ENCODE measurements at places on chromosomes 16 and 17.

GRCh38 chr16:2468725-2469398 lies 2.2 kb upstream of the NTN3 start:
- peaks cover 13% of the 10 kb centered on the region for H3K27me3 ChIP-seq
- no peaks in the 10 kb centered on the region for H3K36me3 ChIP-seq
- H3K4me3 ChIP-seq = peak overlapping the region; percentile 57
- no peak for DNase-seq

GRCh38 chr16:28317040-28317880 lies 24.9 kb downstream of the SBK1 start:
- peak overlapping the region; percentile 65 for H3K4me3 ChIP-seq
- H3K4me1 ChIP-seq = peaks cover 27% of the 10 kb centered on the region
- H3K27ac ChIP-seq = peak overlapping the region; percentile 91
- no peaks in the 10 kb centered on the region for H3K27me3 ChIP-seq

- no peaks in the 10 kb centered on the region for H3K36me3 ChIP-seq
- H3K4me1 ChIP-seq = no peaks in the 10 kb centered on the region
- H3K4me3 ChIP-seq = no peak overlapping the region
- H3K27ac ChIP-seq = no peak overlapping the region
- peaks cover 33% of the 10 kb centered on the region for H3K27me3 ChIP-seq
Observed at GRCh38 chr17:16916557-16916920, 55.4 kb downstream of the TNFRSF13B start.

GRCh38 chr17:47789611-47790561 lies 31.7 kb downstream of the OSBPL7 start:
- H3K27ac ChIP-seq = no peak overlapping the region
- peaks cover 72% of the 10 kb centered on the region for H3K27me3 ChIP-seq
- H3K4me1 ChIP-seq = peaks cover 4% of the 10 kb centered on the region
- H3K36me3 ChIP-seq = no peaks in the 10 kb centered on the region
- peak; percentile 62 for DNase-seq

GRCh38 chr17:8122924-8123694 lies 797 bp downstream of the HES7 start:
- peak overlapping the region; percentile 92 for H3K4me3 ChIP-seq
- peaks cover 69% of the 10 kb centered on the region for H3K4me1 ChIP-seq
- no peak for DNase-seq
- peaks cover 68% of the 10 kb centered on the region for H3K36me3 ChIP-seq

DNA sequence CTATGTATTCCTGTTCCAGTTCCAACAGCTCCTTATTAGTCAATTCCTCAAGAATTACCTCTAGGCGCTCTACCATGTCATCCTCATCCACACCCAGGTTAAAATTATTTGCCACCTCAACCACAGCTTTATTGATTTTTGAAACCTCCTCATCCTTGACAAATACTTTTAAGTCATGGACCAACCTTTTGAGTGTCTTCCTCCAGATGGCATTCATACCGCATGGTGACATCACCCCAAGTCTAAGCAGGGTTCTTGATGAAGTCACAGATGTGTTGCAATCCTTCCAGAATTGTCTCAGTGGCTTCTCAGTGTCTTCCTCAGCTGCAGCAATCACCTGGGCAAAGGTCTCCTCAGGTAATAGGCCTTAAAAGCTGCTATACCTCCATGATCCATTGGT lies 40.1 kb downstream of the BCL7C start:
- H3K27ac ChIP-seq = no peak overlapping the region
- no peaks in the 10 kb centered on the region for H3K36me3 ChIP-seq
- no peaks in the 10 kb centered on the region for H3K27me3 ChIP-seq
- no peak overlapping the region for H3K4me3 ChIP-seq
- H3K4me1 ChIP-seq = no peaks in the 10 kb centered on the region

- no peak overlapping the region for H3K27ac ChIP-seq
- no peaks in the 10 kb centered on the region for H3K27me3 ChIP-seq
- DNase-seq = peak; percentile 77
- no peaks in the 10 kb centered on the region for H3K36me3 ChIP-seq
- no peak overlapping the region for H3K4me3 ChIP-seq
Observed at GRCh38 chr17:29778956-29779811, 150.8 kb downstream of the SSH2 start.

- H3K4me1 ChIP-seq = peaks cover 5% of the 10 kb centered on the region
- no peak overlapping the region for H3K4me3 ChIP-seq
- no peaks in the 10 kb centered on the region for H3K27me3 ChIP-seq
- H3K36me3 ChIP-seq = peaks cover 3% of the 10 kb centered on the region
- DNase-seq = no peak
Observed at GRCh38 chr17:75637551-75637950, 4.3 kb downstream of the SMIM5 start.

- no peak within 1 kb of the TSS for H3K27ac ChIP-seq
- H3K4me1 ChIP-seq = no peaks in the 10 kb centered on the region
- peaks cover 52% of the 10 kb centered on the region for H3K27me3 ChIP-seq
- no peak within 1 kb of the TSS for H3K4me3 ChIP-seq
- DNase-seq = no peak
Observed at GRCh38 chr16:55832773-55833691, at the start of gene CES1. Gene CES1, minus strand, starts transcription at chr16:55833096. Its CDS starts 41 bp downstream, at chr16:55833055.

DNA sequence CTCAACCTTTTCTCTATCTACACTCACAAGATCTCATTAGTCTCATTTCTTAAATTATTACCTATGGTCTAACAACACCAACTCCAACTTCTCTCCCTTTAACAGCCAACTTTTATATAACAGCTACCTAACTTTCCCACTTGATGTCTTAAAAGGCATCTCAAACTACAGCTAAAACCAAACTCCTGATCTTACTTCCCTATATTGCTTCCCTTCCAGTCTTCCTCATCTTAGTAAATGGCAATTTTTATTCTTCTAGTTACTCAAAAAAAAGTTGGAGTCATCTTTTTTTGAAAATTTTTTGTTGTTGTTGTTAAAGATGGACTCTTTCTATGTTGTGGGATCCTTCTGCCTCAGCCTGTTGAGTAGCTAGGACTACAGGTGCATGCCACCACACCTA lies 15.3 kb downstream of the SRR start:
- H3K4me1 ChIP-seq = no peaks in the 10 kb centered on the region
- no peak for DNase-seq
- no peaks in the 10 kb centered on the region for H3K27me3 ChIP-seq
- H3K4me3 ChIP-seq = no peak overlapping the region
- peaks cover 23% of the 10 kb centered on the region for H3K36me3 ChIP-seq

GRCh38 chr17:35978346-35978745 lies 3.0 kb downstream of the CCL16 start:
- DNase-seq = no peak
- H3K36me3 ChIP-seq = no peaks in the 10 kb centered on the region
- no peak overlapping the region for H3K4me3 ChIP-seq

GRCh38 chr17:73637866-73638265 lies 6.4 kb downstream of the SDK2 start:
- peaks cover 2% of the 10 kb centered on the region for H3K4me1 ChIP-seq
- DNase-seq = no peak
- H3K27me3 ChIP-seq = peaks cover 54% of the 10 kb centered on the region
- H3K27ac ChIP-seq = no peak overlapping the region

- DNase-seq = peak; percentile 43
- H3K4me1 ChIP-seq = peaks cover 14% of the 10 kb centered on the region
- H3K4me3 ChIP-seq = peak overlapping the region; percentile 52
- H3K27ac ChIP-seq = peak overlapping the region; percentile 77
- no peaks in the 10 kb centered on the region for H3K36me3 ChIP-seq
Observed at GRCh38 chr17:31433091-31433790, 41.8 kb downstream of the RAB11FIP4 start.

- DNase-seq = no peak
- H3K4me1 ChIP-seq = no peaks in the 10 kb centered on the region
- H3K4me3 ChIP-seq = no peak overlapping the region
- H3K27ac ChIP-seq = no peak overlapping the region
- H3K36me3 ChIP-seq = no peaks in the 10 kb centered on the region
- peaks cover 51% of the 10 kb centered on the region for H3K27me3 ChIP-seq
Observed at GRCh38 chr17:54899201-54899600, 1.5 kb upstream of the TOM1L1 start.

- no peak overlapping the region for H3K27ac ChIP-seq
- DNase-seq = no peak
- no peaks in the 10 kb centered on the region for H3K36me3 ChIP-seq
- peaks cover 12% of the 10 kb centered on the region for H3K4me1 ChIP-seq
- no peak overlapping the region for H3K4me3 ChIP-seq
- H3K27me3 ChIP-seq = no peaks in the 10 kb centered on the region
Observed at GRCh38 chr17:63960430-63960829, 12.3 kb downstream of the SCN4A start.

GRCh38 chr17:57315061-57316015 lies 59.0 kb downstream of the MSI2 start:
- peaks cover 25% of the 10 kb centered on the region for H3K4me1 ChIP-seq
- peaks cover 4% of the 10 kb centered on the region for H3K36me3 ChIP-seq
- no peak overlapping the region for H3K27ac ChIP-seq
- no peak overlapping the region for H3K4me3 ChIP-seq
- H3K27me3 ChIP-seq = no peaks in the 10 kb centered on the region
- no peak for DNase-seq

DNA sequence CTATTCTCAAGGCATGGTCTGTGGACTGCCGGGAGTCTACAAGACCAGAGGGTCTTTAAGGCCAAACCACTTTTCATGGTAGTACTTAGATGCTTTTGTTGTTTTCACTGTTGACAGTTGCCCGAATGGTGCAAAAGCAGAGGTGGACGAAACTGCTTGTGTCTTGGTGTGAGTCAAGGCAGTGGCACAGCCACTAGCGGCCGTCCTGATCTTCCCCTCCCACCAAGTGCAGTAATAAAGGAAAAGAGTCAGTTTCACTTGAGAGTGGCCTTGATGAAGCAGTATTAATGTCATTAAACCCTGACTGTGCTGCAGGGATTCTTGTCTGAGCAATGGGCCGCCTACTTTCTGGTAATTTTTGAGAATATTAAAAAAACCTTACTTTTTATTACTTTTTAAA lies 109.1 kb downstream of the PRKCA start:
- peaks cover 3% of the 10 kb centered on the region for H3K36me3 ChIP-seq
- H3K4me1 ChIP-seq = peaks cover 14% of the 10 kb centered on the region
- no peak for DNase-seq
- H3K27me3 ChIP-seq = no peaks in the 10 kb centered on the region

DNA sequence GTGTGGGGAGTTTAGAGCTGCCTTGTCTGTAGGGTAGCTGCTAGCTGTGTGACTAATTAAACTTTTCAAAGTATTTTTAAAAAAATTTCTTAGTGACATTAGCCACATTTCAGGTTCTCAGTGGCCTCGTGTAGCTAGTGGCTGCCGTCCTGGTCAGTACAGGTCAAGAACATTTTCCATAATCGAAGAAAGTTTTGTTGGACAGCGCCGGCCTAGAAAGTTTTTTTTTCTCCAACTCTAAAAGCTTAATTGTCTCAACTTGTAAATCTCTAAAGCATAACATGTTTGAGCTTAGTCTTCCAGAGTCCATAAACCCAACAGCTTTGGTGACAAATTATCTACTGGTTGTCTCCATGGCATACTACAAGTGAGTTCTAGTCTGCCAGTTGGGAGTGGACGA lies 4.3 kb downstream of the AKAP1 start:
- H3K27me3 ChIP-seq = no peaks in the 10 kb centered on the region
- H3K27ac ChIP-seq = no peak overlapping the region
- H3K36me3 ChIP-seq = peaks cover 9% of the 10 kb centered on the region
- H3K4me1 ChIP-seq = peaks cover 20% of the 10 kb centered on the region
- H3K4me3 ChIP-seq = no peak overlapping the region

DNA sequence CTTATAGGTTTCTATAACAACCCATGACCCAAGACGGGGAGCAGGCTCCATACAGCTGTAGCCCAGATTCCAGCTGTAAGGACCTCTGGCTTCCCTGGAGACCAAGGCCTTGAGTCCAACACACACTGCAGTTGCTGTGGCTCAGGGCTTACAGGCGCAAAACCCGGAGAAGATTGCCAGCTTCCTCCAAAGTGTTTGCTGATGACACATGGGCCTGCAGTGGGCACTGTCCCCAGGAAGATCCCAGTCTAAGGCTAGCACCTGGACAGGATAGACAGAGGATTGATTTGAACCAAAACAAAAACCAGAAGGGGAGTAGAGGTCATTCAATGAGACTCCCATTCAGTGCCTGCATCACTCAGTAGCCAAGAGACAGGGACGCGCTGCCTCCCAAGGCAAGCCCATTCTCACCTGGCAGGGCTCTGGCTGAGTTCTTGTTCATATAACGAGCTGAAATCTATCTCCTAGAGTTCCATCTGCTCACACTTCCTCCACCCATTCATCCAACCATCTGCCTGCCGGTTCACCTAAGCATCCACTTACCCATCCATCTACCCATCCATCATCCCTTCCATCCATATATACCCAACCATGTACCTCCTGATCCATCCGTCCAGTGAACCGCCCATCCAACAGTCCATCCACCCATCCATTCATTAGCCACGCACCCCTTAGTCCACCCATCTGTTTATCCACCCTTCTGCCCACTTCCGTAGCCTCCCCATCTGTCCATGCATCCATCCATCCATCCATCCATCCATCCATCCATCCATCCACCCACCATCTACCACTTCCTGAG lies 10.2 kb downstream of the RAB11FIP4 start:
- no peak overlapping the region for H3K27ac ChIP-seq
- no peak for DNase-seq
- no peak overlapping the region for H3K4me3 ChIP-seq
- H3K36me3 ChIP-seq = peaks cover 3% of the 10 kb centered on the region

DNA sequence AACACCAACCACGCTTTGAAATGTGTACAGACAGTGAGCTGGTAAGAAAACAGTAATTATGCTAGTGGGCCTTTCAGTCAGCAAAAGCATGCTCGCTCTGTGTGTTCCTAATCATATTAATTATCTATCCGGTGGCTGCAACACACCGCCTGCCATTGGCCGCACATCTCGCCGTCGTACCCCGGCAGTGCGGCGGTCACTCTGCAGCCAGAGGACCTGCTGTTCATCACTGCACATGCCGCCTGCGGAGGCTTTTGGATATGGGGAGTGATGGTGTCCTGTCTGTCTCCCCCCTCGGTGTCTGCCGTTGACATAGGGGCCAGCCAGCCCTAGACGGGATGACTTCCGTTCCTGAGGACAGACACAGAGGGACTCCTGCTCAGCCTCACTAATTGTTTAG lies 68.5 kb downstream of the RPA1 start:
- no peak overlapping the region for H3K4me3 ChIP-seq
- no peak overlapping the region for H3K27ac ChIP-seq
- H3K27me3 ChIP-seq = no peaks in the 10 kb centered on the region
- no peak for DNase-seq
- no peaks in the 10 kb centered on the region for H3K4me1 ChIP-seq

GRCh38 chr17:51085150-51085805 lies 35.4 kb downstream of the SPAG9 start:
- H3K36me3 ChIP-seq = peaks cover 16% of the 10 kb centered on the region
- DNase-seq = no peak
- no peak overlapping the region for H3K27ac ChIP-seq
- no peaks in the 10 kb centered on the region for H3K27me3 ChIP-seq

DNA sequence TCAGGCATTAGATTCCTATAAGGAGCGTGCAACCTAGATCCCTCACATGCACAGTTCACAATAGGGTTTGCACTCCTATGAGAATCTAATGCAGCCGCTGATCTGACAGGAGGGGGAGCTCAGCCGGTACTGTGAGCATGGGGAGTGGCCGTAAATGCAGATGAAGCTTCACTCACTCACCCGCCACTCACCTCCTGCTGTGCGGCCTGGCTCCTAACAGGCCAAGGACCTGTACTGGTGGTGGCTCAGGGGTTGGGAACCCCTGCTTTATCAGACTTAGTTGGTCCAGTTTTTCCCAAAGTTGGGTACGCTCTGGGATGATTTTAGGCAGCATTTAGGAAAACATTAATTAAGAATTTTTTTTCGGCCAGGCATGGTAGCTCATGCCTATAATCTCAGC lies 103.8 kb downstream of the MARF1 start:
- H3K4me3 ChIP-seq = no peak overlapping the region
- no peak overlapping the region for H3K27ac ChIP-seq
- DNase-seq = no peak
- H3K4me1 ChIP-seq = peaks cover 11% of the 10 kb centered on the region
